ENCODE measurements at places on chromosomes 13 and 19.

DNA sequence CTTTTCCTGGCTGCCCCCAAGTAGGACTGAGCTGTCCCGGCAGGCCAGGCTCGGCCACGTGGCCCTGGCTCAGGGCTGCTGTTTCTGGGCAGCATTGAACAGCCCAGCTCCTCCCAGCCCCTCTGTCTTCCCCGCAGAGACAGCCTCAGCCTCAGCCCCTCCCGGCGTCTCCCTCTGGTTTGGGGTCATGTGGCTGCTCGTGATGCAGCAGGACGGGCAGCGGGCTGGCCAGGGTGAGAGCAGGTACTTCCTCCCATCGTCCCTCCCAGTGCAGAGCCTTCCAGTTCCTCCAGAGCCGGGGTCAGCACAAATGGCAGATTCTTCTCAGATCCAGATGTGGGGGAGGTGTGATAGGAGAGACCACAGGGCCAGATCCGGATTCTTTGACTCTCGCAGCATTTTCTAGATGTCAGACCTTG lies 114.6 kb downstream of the KDM4B start:
- DNase-seq = no peak

DNA sequence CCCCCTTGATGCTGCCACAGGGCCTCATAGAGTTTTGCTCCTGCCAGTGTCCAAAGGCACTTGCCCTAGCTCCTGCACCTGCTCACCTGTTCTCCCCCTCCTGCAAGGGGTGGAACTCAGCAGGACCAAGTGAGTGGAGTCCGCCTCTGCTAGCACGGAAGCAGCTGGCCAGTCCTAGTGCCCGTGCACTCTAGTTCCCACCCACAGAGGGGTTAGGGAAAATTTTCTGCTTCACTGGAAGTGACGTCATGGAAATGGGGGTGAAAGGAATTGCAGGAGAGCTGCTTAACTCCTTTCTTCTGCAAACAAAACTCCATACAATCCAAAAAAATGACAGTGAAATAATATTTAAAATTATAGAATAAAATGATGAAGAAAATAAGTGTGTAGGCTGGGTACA lies 609.7 kb upstream of the SLITRK1 start:
- DNase-seq = no peak

DNA sequence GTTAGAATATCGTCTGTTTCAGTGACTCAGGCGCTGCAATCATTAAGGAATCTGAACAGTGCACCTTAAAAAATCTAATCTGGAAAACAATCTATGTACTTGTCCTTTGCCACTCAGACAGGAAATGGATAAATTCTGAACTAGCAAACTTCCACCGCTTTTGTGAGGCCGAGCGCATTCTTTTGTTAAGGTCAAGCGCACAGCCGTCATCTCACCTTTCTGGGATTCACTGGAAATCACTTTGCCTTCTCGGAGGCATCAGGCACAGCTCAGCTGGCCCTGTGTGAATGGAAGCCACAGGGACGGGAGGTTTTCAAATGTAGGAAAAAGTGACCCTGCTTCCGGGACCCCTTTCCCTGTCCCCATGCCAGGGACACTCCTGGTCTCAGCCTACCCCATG lies 28.2 kb upstream of the SPACA7 start:
- DNase-seq = no peak

DNA sequence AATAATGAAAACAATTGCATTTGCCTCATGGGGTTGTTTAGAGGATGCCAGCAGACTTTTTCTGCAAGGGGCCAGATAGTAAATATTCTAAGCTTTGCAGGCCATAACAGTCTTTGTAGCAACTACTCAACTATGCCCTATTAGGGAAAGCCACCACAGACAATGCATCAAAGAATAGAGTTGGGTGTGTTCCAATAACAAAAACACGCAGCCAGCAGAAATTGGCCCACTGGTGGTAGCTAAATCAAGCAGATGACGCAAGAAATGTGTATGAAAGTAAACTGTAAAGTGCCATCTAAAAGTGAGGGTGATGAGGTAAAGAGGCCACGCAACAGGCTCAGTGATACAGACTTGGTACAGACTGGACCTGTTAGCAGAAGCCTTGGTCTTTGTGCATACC lies 75.2 kb upstream of the SIAH3 start:
- no peak for DNase-seq

DNA sequence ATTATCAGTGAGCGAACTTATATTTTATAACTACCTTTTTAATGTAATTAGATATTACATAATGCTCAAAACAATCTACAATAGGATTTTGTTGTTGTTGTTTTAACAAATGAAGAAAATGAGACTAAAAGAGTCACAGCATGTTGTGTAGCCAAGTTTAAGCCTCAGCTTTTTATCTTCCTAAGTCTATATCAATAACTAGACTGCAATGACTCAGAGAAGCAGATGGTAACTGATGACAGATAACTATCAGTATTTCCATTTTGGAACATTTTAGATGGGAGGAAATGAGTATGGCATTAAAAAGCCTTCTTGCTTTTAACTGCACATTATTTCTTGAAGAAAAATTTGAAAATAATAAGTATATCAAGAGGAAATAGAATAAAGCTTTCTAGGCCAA lies 825.2 kb downstream of the SLITRK1 start:
- no peak for DNase-seq

DNA sequence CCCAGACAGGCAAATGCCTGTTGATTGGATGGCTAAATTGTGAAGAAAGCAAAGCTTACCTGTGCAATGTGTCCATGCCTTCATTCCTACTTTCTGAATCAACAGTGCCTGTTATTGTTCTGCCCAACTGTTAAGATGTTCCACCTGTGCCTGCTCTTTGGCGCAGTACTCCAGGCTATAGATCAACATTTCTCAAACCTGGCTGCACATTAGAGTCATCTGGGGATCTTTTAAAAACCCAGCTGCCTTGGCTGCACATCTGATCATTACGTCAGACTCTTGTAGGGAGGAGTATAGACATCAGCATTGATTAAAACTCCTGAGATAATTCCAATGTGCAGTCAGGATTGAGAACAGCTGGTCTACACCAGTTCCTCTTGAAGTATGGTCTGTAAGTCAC lies 16.2 kb upstream of the CPB2 start:
- DNase-seq = no peak

- no peak for DNase-seq
Observed at GRCh38 chr13:105446197-105446596, 1089.3 kb downstream of the EFNB2 start.

- no peak for DNase-seq
Observed at GRCh38 chr19:33133438-33134031, 1.6 kb downstream of the WDR88 start.

GRCh38 chr13:46010148-46010547 lies 42.4 kb downstream of the ZC3H13 start:
- DNase-seq = no peak

DNA sequence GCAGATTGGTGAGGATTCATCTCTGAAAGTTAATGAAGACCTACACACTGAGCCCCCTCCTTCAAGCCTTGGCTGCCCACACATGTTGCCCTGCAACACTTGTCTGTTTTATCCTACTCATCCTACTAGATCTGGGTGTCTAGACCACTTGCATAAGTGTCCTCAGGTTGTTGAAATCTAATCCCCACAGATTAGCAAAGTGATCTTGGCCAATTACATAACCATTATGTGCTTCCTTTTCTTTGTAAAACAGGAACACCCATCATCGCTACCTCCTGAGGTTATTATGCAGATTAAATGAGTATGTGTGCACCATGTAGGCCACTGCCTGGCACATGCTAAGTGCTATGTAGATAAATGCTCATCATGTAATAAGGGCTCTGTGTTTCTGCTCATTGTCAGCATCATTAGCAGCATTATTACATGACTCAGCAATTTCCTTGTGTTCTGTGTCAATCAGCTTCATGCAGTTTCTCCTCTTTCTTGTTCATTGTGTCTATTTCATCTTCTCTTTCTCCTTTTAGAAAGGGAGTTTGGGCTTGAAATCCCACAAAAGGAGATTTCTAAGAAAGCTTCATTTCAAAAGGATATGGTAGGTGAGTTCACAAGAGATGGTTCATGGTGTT lies 15.1 kb downstream of the ZNF175 start:
- DNase-seq = no peak

DNA sequence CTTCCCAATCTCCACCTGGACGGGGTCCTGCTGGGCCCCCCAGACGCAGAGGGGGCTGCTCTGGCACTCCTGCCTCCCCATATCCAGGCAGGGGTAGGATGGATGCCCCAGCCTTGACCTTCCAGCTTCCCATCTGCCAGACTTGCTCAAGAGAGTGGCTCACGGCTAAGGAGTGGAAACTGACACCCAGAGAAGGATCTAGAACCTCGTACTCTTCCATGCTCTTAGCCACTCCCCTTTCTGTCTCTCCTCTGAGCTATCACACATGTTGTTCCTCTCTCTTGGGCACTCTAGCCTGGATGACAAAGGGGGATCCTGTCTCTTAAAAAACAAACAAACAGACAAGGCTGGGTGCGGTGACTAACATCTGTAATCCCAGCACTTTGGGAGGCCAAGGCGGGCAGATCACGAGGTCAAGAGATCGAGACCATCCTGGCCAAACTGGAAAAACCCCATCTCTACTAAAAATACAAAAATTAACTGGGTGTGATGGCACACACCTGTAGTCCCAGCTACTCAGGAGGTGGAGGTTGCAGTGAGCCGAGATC lies 12.2 kb upstream of the FUT5 start:
- DNase-seq = no peak

DNA sequence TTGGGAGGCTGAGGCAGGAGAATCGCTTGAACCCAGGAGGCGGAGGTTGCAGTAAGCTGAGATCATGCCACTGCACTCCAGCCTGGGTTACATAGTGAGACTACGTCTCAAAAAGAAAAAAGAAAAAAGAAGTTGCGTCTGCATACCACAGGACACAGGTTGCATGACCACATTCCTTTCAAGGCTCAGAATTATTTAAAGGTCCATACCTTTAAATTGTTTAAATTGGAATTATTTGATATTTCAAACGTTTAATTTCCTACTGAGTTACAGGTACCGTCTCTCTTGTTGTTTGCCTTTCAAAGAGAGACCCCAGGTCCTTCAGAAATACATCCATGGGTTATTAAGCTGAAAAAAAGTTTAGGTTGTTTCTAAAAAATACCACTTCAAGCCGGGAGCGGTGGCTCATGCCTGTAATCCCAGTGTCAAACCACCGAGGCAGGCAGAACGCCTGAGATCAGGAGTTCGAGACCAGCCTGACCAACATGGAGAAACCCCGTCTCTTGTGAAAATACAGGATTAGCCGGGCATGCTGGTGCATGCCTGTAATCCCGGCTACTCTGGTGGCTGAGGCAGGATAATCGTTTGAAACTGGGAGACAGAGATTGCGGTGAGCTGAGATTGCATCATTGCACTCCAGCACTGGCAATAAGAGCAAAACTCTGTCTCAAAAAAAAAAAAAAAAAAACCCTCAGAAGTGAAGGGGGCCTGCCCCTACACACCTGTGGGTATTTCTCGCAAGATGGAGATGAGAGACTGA lies 18.6 kb downstream of the ZNF816 start:
- DNase-seq = no peak

- DNase-seq = no peak
Observed at GRCh38 chr19:5495792-5496191, 40.6 kb downstream of the ZNRF4 start.

GRCh38 chr19:33458171-33458633 lies 63.4 kb downstream of the PEPD start:
- no peak for DNase-seq

DNA sequence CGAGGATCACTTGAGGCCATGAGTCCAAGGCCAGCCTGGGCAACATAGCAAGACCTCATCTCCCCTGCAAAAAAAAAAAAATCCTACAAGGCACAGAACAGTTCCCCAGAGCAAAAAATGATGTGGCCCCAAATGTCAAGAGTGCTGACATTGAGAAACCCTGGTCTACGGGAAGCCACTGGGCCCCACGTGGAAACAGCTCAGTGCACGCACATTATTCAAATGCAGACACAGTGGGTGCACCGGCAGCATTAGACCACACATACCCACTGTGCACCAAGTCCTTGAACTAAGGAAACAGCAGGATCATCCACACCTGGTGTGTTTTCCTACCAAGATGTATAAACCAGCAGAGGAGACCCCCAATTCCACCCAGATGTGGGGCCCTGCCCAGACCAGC lies 35.0 kb upstream of the ADGRE5 start:
- DNase-seq = no peak

DNA sequence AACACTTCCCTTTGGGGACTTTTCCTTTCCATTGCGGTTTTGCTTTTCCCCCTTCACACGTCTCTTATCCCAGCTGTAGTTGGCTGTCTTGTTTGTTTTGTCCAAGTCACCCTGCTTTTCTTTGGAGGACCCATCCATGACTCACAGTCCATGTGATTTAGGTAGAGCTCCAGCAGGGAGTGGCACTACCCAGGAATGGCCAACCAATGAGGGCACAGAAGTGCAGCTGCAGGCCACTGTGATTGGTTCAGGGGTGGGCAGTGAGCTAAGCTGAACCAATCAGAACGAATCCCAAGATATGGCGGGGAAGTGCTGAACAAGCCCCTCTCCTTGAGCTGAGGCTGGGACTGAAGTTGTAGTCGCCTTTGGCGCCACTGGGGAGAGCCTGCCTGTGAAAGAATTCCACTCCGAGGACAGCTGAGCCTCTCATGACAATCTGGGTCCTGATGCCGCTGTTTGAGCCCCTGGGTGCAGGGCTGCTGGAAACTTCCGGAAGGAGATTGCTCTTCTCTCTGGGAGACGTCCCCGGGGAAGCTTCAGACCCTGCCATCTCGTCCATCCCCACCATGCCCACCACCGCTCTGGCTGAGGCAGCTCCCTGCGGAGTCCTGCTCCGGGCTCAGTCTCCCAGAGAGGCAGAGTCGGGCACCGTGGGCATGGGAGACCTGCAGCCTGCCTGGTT lies 62.9 kb upstream of the URI1 start:
- peak; percentile 67 for DNase-seq

GRCh38 chr19:868458-869244 lies 9.2 kb downstream of the CFD start:
- no peak for DNase-seq

DNA sequence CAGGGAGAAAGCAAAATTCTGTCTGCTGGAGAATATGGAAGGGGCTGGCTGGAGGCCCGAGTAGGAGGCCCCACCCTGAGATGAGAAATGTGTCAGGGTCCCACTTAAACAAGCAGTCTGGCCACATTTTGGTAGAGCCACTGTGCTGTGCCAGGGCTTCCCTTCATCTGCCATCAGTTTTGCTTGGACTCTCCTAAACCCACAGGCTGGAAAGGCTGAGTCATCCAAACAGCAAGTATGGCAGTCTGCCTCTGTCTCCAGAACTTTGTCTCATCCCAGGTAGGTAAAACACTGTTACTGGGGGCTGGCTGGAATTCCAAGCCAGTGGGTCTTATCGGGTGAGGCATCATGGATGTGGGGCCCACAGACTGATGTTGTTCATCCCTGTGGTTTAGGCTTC lies 1390.6 kb downstream of the UQCRFS1 start:
- DNase-seq = no peak

GRCh38 chr19:50932018-50932689 lies 20.7 kb downstream of the KLK5 start:
- peak; percentile 58 for DNase-seq

GRCh38 chr19:46131485-46132143 lies 7.1 kb upstream of the IGFL3 start:
- DNase-seq = no peak
